Nephron progenitor cell (in vitro differentiated cells): ENCODE measurements at places on chromosomes 6 and 20.

DNA sequence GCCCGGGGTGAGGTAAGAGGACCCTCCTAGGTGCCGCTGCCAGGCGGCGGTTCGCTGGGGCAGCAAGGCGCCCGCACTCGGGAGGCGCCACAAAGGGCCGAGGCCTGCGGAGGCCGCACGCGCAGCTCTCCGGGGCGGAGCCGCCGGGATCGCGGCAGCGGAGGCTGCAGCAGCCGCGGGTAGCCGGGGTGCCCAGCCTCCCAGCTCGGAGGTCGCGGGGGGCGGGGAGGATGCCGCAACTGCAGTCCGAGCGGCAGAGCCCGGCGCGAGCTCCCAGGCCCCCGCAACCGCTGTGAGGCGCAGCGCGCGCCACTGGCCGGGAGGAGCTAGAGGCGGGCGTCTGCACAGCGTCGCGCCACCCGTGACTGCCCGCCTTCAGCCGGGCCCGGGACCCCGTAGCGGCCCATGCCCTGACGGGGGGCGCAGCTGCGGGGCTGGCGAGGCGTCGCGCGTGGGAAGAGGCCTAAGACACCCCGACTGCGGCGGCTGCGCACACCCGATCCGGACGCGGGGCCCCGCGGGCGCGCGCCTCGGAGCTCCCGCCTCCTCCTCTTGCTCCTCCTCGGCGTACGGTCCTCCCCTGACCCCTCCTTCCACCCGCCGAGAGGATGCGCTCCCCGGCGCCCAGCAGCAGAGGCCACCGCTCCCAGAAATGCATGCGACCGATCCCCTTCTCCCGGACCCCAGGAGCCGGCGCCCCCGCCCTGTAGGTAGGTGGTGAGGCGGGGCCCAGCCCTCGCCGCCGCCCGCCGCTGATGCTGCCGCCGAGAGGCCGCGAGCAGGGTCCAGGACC is at the start of gene NCOA7:
Gene NCOA7, plus strand, starts transcription at position 603 of the 793 bp plus-strand sequence. CDS start 24,395 bp downstream, outside the sequence.
- no peaks in the 10 kb centered on the region for H3K36me3 ChIP-seq
- H3K4me3 ChIP-seq, result peak within 1 kb of the TSS; percentile 89
- peak; percentile 76 for DNase-seq
- peaks cover 3% of the 10 kb centered on the region for H3K27me3 ChIP-seq

DNA sequence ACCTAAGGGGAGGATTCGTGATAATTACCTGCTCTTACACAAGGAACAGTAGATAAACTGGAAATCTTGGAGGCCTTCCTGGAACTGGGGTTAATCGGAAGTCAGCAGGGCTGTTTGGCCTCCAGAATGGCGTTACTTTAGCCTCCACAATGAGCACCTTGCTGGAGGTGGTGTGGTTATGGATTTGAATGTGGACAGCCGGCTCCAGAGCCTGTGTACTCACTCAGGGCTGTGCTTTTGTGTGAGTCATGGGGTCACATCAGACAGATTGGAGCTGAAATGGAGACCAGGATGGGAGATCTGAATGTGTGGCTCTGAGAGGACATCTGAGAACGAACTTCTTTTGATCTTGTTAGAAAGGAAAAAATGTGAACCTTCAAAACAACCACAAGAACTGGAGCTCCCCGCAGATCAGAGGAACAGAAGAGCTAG is 30.4 kb downstream of the IGF2R start:
- no peaks in the 10 kb centered on the region for H3K27me3 ChIP-seq
- peaks cover 84% of the 10 kb centered on the region for H3K36me3 ChIP-seq
- no peak overlapping the region for H3K4me3 ChIP-seq
- H3K4me1 ChIP-seq, result peaks cover 7% of the 10 kb centered on the region
- H3K27ac ChIP-seq, result no peak overlapping the region

DNA sequence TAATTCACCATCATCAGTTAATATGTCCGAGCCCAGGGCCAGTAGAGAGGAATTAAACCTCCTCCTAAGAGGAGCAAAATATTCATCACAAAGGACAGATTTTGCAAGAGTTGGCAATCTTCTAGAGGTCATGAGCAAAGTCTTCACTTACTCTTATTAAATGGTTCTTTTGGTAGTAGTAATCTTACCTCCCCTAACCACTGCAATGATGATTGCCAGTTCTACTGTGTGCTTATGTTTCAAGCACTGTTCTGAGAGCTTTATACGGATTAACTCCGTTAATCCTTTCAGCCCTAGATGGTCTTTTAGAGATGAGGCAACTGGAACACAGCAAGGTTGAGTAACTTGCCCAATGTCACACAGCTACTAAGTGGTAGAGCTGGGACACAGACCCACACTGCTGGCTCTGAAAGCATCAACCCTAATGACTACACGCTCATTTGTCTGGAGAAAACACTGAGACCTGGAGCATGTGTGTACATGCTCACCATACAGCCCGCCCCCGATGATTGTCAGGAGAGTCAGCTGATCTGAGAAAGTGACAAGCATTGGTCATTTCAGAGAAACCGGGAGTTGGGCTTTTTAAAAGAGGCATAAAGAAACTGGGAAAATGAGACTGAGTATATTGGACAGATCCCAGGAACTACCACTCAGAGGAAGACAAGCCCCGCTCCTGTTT is 276.0 kb downstream of the NRN1 start:
- no peak overlapping the region for H3K4me3 ChIP-seq

DNA sequence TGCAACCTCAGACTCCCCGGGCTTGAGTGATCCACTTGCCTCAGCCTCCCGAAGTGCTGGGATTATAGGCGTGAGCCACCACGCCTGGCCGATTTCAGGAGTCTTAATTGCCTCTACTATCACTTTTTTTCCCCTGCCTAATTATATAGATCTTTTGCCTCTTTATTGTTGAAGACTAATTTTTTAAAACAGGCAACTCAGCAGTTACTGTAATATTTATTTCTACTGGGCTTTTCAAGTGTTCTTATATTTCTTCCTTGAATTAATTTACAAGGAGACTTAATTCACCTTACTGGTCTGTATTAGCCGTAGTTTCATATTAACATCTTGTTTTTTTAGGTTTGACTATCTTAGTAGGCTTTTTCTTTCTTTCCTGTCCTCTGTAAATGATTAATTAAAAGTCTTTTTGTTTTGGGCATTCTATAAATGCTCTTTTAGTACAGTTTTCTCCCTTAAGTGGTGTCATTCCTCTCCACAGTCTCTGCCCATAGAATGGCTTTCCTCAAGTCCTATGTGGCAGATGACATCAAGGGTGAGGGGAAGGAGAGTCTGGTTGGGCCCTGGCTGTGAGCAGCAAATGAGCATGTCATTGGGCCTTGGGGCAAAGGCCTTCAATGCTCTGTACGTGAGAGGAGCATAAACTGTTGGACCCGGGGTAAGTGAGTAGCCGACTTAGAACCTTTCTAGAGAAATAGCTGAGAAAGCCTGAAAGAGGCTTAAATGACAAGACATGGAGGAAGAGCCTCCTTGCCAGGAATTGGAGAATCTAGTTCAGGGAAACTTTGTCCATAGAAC is 36.0 kb downstream of the ANKS1A start:
- no peak overlapping the region for H3K27ac ChIP-seq
- H3K27me3 ChIP-seq, result peaks cover 6% of the 10 kb centered on the region
- no peak overlapping the region for H3K4me3 ChIP-seq
- peaks cover 14% of the 10 kb centered on the region for H3K4me1 ChIP-seq
- H3K36me3 ChIP-seq, result no peaks in the 10 kb centered on the region

DNA sequence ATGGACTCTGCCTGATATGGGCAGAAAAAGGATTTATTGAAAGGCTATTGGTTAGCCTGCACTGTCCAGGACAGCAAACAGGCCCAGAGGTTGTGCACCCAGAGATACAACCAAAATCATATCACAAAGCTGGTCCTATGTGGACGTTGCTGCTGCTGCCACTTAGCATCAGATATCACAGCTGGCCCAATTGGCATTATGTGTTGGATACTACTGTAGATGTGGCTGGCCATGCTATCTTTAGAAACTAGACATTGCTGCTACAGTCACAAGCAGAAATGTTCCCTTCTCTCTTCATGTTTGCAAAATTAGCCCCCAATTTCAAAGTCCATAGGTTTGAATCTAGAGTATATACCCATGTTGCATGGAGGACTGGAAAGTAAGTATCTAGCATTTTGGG is 42.2 kb upstream of the CEP85L start:
- H3K4me1 ChIP-seq, result no peaks in the 10 kb centered on the region
- H3K27me3 ChIP-seq, result no peaks in the 10 kb centered on the region
- no peak for DNase-seq
- H3K4me3 ChIP-seq, result no peak overlapping the region
- H3K27ac ChIP-seq, result no peak overlapping the region

DNA sequence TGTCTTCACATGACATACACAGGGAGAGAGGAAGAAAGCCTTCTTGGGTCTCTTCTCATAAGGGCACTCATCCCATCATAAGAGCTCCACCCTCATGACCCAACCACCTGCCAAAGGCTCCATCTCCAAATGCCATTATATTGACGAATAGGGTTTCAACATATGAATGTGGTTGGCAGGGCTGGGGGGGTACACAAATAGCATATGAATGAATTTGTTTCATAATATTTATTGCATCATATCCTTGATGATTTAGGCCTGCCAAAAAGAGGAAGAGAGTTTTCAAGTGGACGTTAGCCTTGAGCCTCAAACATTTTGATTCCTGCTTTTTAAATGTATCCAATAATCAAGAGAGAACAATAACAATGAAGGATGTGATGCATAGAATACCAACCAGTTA is 26.2 kb upstream of the OPRM1 start:
- H3K4me3 ChIP-seq, result no peak overlapping the region
- H3K36me3 ChIP-seq, result no peaks in the 10 kb centered on the region
- no peaks in the 10 kb centered on the region for H3K4me1 ChIP-seq
- peaks cover 11% of the 10 kb centered on the region for H3K27me3 ChIP-seq
- H3K27ac ChIP-seq, result no peak overlapping the region

DNA sequence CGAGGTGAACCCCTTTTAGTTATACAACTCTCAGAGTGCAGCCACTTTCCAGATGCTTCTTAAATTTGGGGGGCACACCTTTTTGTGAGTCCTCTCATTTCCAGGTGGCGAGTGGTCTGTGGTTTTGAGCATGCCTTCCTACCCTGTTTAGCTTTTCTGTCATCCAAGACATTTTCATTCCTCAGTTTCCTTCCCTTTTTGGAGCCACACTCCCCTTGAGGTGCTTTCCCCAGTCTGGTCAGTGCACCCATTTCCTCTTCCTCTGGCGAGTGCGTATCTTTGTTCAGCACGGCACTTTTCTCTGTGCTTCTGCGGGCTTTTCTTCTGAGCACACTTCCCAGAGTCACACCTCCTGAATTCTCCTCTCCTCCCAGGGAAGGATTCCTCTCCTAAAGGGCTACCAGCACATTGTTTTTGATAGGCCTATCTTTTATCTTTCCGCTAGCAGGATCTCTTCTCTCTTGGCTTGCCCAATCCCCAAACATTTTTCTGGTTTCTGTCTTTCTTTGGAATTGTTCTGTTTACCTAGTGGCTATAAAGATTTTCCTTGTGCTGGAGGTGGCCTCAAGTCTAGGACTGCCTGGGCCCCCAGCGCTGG is 1.4 kb downstream of the PHF20 start:
- peaks cover 22% of the 10 kb centered on the region for H3K36me3 ChIP-seq
- no peak for DNase-seq
- peaks cover 9% of the 10 kb centered on the region for H3K27me3 ChIP-seq
- peak overlapping the region; percentile 95 for H3K27ac ChIP-seq
